ENCODE measurements at places on chromosomes 3 and 15. TPM values are rescaled to one million over a fixed set of nuclear protein-coding genes. Genes with fewer than 3 reads are reported as not detected.

GRCh38 chr3:48750856-48751255 lies 33.8 kb upstream of the IP6K2 start:
- no peak for DNase-seq
- no peak overlapping the region for H3K27ac ChIP-seq
- no peaks in the 10 kb centered on the region for H3K27me3 ChIP-seq
- no peaks in the 10 kb centered on the region for H3K4me1 ChIP-seq
- H3K36me3 ChIP-seq = peaks cover under 1% of the 10 kb centered on the region
- H3K4me3 ChIP-seq = no peak overlapping the region

DNA sequence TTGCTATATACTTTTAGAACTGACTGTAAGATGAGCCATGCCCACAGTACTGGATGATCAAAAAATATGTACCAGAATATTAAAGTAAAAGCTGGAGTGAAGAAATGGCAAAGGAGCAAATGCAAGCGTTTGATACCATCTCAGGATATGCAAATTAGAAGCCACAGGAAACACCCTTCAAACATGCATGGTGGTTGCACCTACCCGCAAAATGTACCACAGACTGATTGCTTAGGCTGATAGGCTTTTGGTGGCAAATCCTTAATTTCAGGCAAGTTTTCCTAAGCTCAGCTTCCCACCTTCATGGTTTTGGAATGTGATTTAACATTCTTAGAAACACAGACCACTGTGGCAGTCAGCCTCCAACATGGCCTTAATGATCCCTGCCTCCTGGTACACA lies 149.0 kb downstream of the PDZRN3 start:
- H3K4me3 ChIP-seq = no peak overlapping the region
- H3K4me1 ChIP-seq = peaks cover 45% of the 10 kb centered on the region
- no peak for DNase-seq
- no peak overlapping the region for H3K27ac ChIP-seq
- no peaks in the 10 kb centered on the region for H3K27me3 ChIP-seq

OR5H14 gene
- not detected for total RNA-seq

GRCh38 chr3:33458446-33458845 lies 18.2 kb upstream of the UBP1 start:
- no peak overlapping the region for H3K27ac ChIP-seq
- no peak overlapping the region for H3K4me3 ChIP-seq
- DNase-seq = no peak
- peaks cover 72% of the 10 kb centered on the region for H3K36me3 ChIP-seq

DNA sequence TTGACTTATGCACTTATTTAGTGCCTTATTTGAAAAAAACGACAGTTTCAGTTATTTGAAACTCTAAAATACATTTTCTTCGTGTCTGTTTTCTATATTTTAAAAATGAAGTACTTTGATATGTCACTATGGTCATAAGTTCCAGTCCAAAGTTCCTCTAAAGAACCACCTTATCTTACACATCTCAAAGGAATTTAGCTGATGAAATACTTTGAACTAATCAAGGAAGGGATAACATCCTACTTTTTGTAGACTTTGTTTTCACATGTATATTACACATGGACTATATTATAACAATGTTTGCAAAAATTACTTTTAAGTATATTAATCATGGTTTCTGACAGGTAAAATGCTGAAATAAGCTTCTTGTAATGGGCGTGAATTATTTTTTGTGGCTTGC lies 265.8 kb upstream of the ZNF717 start:
- H3K27ac ChIP-seq = no peak overlapping the region
- peaks cover 14% of the 10 kb centered on the region for H3K36me3 ChIP-seq
- H3K4me3 ChIP-seq = no peak overlapping the region
- peaks cover 38% of the 10 kb centered on the region for H3K4me1 ChIP-seq
- DNase-seq = no peak

DNA sequence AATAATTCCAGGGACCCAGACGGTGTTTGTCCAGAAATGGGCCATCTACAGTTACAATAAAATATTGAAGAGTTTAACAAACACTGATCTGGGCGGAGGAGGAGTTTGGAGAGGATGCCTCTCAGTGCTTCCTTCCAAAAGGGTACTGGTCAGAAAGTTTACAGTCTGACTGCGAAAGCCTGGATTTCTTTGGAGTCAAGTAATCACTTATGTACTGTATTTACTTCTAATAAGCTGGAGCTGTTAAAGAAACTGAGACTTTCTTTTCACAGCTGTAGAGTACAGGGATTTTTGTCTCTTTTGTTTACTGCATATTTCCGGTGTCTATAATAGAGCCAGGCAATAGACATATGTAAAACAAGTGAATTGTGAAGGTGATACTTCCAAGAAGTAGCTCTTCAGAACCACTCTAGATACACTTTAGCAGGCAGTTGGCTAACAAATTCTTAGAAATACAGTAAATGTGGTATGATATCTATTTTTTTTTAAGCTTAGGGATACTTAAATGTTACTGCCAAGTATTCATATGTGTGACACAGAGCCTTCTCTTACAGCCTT lies 22.1 kb upstream of the NEO1 start:
- no peak for DNase-seq
- H3K27ac ChIP-seq = no peak overlapping the region
- H3K27me3 ChIP-seq = no peaks in the 10 kb centered on the region
- H3K4me3 ChIP-seq = no peak overlapping the region

DNA sequence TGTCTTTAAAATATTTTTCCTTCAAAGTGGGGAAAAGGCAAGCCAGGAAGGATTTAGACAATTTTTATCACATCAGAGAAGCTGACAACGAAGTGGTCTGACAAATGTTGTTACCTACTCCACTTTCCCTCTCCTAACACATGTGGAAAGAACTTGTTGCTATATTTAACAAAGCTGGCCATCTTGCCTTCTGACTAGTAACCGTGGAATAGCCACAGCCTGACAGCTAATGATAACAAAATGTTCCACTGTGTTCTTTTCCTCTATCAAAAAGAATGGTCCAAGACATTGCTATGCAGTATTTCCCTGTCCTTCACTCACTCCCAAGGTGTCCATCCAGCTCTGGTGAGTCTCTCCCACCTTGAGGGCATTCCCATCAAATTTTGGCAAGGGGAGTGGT lies 481.4 kb upstream of the THBS1 start:
- DNase-seq = no peak
- no peaks in the 10 kb centered on the region for H3K36me3 ChIP-seq
- no peaks in the 10 kb centered on the region for H3K27me3 ChIP-seq
- no peak overlapping the region for H3K4me3 ChIP-seq
- no peak overlapping the region for H3K27ac ChIP-seq

DNA sequence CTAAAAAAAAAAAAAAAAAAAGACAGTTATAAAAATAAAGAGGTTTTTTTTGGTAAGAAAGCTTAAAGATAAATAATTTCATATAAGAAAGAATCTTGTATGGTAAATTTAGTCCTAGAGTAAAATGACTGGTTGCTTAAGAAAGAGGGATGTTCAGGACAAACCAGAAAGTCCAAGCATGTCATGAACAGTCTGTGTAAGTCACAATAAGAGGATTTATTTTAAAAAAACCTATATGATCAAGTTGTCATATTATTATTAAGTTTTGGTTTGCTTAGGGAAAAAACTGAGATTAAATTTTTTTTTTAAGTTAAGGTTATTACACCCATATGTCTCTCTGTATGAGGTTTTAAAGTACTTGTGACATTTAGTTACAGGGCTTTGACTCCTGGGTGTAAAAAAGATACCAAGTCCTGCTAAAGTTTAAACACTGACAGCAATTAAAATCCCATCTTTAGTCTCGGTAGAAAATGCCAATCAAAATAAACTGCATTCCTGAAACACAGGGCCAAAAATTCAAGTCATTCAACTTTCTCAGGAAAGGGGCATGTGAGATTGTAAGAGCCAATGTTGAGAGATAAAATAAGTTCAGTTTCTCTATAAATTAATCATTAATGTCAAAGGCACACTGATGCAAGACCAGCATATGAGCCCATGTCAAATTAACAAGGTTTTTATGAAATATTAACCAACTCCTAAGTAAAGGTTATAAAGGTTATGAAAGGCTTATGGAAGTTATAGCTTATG lies 8.5 kb upstream of the BDH1 start:
- no peak overlapping the region for H3K4me3 ChIP-seq
- DNase-seq = no peak
- peaks cover 45% of the 10 kb centered on the region for H3K4me1 ChIP-seq
- peaks cover 34% of the 10 kb centered on the region for H3K27me3 ChIP-seq

GOLGA6D gene
- total RNA-seq = 2.6 TPM

TMEM40 gene
- total RNA-seq = not detected

DNA sequence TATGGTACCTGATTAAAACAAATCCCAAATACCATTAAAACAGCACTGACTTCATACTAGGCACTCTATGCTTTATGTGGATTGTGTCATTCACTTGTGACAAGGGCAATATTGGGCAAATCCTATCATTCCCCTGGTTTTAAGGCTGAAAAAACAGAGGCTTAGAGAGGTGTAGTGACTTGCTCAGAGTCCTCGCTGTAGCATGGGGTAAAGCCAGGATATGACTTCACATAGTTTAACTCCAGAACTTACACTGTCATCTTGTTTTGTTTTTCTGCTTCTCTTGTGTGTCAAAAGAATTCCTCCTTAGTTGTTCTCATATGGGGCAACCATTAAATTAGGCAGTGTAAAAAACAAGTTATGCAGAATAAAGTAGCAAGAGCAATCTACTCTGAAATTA lies 40.3 kb upstream of the ICE2 start:
- H3K27me3 ChIP-seq = no peaks in the 10 kb centered on the region
- no peak overlapping the region for H3K27ac ChIP-seq
- H3K36me3 ChIP-seq = no peaks in the 10 kb centered on the region
- DNase-seq = no peak

HCN4 gene
- total RNA-seq = 8.6 TPM

GRCh38 chr3:120875507-120875906 lies 32.5 kb upstream of the STXBP5L start:
- no peaks in the 10 kb centered on the region for H3K36me3 ChIP-seq
- no peaks in the 10 kb centered on the region for H3K27me3 ChIP-seq
- no peak overlapping the region for H3K4me3 ChIP-seq
- peaks cover 33% of the 10 kb centered on the region for H3K4me1 ChIP-seq
- no peak overlapping the region for H3K27ac ChIP-seq

GRCh38 chr3:129564981-129565644 lies 22.1 kb downstream of the H1-8 start:
- H3K36me3 ChIP-seq = peaks cover 2% of the 10 kb centered on the region
- H3K27ac ChIP-seq = 0 out of 2 replicates have a peak overlapping the region, but pooled peaks have one; percentile 44
- DNase-seq = no peak

SNURF gene
- 66.8 TPM for total RNA-seq

GRCh38 chr3:31541089-31541488 lies 8.4 kb downstream of the STT3B start:
- peaks cover 67% of the 10 kb centered on the region for H3K4me1 ChIP-seq
- no peak overlapping the region for H3K27ac ChIP-seq
- H3K36me3 ChIP-seq = no peaks in the 10 kb centered on the region
- no peaks in the 10 kb centered on the region for H3K27me3 ChIP-seq
- no peak overlapping the region for H3K4me3 ChIP-seq

- H3K36me3 ChIP-seq = peaks cover 38% of the 10 kb centered on the region
- no peak overlapping the region for H3K4me3 ChIP-seq
- H3K27me3 ChIP-seq = peaks cover 11% of the 10 kb centered on the region
- DNase-seq = peak; percentile 69
- H3K4me1 ChIP-seq = peaks cover 7% of the 10 kb centered on the region
Observed at GRCh38 chr3:120622870-120623726, 27.0 kb downstream of the NDUFB4 start.

GATA2 gene
- total RNA-seq = 1.5 TPM

Data from WTC11 (cell line).